NCI-H187 treated with DMSO at 0.1 percent for 48 hours (cell line): ENCODE measurements at places on chromosomes 16 and 17.

DNA sequence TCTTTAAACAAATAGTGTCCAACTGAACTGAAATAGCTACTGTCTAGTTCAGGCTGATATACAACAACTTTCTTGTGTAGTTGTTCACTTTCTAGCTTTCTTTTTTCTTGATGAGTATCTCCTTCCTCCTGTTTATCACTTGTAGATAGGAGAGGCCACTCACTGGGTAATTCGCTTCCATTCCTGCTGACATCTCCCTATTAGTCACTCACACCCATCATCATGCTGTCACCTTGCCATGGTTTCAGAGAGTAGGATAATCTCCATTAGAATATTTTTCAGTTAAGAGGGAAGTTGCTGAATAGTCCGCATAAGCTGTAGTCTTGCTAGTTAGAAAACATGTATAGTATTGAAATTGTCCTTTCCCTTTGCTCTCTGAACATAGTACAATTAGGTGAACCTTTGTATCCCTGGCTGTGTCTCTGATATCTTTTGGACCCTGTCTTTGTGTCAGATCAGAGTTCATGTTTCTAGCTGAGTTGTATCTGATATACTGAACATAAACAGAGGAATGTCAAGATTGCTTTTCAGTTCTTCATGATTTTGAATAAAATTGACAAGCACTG is 64.4 kb upstream of the RASL10B start:
- DNase-seq, result no peak

- peak; percentile 42 for DNase-seq
Observed at GRCh38 chr17:39738983-39739884, 1.5 kb downstream of the GRB7 start.

GRCh38 chr17:65564793-65565192 is 3.3 kb upstream of the AXIN2 start:
- no peak for DNase-seq

DNA sequence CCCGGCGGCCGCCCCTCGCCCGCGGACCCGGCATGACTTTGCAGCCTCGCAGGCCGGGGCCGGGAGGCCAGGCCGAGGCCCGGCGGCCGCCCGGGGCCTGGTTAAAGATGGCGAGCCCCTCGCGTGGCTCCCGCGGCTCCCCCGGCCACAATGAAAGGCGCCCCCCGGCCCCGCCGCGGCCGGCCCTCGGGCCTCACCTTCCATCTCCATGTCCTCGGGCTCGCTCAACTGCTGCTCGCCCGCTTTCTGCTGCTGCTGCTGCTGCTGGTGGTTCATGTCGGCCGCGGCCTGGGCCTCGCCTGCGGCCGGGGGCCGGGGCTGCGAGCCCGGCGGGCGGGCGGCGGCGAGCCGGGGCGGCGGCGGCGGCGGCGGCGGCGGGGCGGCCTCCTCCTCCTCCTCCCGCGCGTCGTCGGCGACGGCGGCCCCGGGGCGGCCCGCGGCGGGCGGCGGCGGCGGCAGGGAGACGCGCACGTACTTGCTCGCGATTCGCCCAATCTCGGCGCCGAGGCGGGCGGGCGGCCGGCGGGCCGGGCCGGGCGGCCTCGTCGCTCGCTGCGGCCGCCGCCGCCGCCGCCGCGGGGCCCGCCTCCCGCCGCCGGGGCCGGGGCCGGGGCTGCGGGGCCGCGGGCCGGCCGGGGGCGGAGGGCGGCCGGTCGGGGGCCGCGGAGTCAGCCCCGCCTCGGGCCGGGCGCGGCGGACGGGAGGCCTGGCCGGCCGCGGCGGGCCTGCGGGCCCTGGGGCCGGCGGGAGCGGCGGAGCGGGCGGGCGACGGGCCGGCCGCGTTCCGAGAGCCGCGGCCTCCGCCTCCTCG is 491 bp downstream of the USP7 start:
- DNase-seq, result no peak

- DNase-seq, result no peak
Observed at GRCh38 chr16:23712976-23713375, at the start of gene ERN2. ERN2 (minus strand) TSS chr16:23713222; CDS start chr16:23713187, 35 bp downstream.

- DNase-seq, result no peak
Observed at GRCh38 chr17:44952946-44953475, 5.4 kb upstream of the KIF18B start.

- DNase-seq, result no peak
Observed at GRCh38 chr17:67574658-67575293, 143.0 kb upstream of the NOL11 start.

GRCh38 chr17:28317099-28317965 is 1.7 kb upstream of the TMEM97 start:
- DNase-seq, result no peak

DNA sequence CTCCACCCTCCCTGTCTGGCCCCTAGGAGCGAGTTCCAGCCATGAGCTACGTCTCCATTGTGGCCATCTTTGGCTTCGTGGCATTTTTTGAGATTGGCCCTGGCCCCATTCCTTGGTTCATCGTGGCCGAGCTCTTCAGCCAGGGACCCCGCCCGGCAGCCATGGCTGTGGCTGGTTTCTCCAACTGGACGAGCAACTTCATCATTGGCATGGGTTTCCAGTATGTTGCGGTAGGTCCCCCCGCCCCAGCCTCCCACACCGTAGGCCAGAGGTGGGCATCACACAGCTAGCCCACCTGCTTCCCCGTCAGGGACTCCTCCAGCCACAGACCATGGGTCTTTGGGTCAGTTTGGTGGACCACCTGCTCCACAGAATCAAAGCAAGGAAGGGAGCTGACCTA is 4.2 kb downstream of the SLC2A4 start:
- no peak for DNase-seq

DNA sequence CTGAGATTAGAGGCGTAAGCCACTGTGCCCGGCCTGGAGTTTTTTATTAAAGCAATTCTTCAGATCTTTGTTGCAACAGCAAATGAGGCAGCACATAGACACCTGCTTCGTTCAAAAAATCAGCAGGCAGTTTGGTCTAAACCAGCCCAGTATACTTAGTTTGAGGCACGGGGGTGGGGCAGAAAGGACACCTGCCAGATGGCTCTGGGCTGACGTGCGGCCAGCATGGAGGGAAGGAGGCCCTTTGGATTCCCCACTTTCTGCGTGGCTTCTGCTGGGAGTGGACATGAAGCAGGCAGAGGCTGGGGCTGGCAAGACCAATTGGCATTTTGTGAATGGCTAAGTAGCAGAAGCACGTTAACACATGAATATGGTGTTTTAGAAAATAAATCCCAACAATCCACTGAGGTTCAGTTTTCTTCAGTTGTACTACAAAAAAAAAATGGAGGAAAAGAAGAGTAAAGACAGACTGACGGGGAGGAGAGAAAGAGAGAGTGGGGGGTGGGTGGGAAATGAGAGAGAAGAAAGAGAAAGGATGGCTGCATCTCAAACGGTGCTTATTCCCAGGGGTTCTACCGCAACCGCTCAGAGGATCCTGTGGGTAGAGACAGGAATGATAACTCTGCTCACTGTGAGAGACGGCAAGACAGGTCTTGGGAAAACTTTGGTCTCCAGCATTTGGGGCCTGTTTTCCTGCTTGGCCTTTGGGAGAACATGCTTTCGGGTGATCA is 16.3 kb downstream of the C16orf46 start:
- DNase-seq, result no peak

DNA sequence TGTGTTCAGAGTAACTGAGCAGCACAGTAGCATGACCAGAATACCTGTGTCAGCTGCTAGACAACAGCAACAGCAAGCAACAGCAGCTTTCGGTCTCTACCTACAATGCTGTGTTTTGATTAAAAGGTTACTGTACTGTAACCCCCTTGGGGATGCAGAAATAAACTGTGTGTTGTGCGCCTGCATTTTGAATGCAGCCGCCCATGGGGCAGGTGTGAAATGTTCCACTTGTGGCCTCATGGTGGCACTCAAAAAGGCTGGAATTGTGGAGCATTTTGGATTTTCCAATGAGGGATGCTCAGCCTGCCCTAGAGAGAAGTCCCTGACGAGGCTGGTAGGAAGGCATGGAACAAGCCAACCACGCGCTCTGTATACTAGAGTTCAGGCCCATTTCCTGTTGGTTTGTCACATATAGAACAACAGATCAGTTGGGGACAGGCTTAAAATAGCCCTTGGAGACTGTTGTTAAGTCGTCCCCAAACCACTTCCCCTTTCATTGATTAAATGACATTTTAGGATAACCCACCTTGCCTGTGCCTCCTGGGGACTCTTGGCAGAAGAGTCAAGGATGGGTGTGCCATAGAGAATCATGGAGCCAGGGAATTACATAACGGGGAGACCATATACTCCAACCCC is 27.1 kb downstream of the SCPEP1 start:
- no peak for DNase-seq

- no peak for DNase-seq
Observed at GRCh38 chr17:56699186-56699894, 105.8 kb downstream of the NOG start.

DNA sequence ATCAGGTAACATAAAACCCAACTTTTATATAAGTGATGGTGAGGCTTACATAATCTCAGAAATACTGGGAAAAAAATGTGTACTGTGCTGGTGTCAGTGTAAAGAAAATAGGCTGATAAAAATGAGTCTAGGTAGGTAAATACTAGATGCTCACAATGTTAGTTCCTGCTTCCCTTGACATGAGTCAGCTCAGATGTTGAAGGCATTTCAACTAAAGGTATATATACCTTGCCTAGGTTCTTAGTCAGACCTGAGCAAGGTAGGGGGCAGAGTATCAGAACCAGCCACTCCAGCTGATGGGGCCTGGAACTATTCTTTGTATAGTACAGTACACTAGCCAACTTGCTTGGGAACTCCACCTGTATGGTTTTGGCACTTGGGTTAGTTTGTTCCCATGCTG is 51.0 kb upstream of the CA10 start:
- DNase-seq, result no peak

DNA sequence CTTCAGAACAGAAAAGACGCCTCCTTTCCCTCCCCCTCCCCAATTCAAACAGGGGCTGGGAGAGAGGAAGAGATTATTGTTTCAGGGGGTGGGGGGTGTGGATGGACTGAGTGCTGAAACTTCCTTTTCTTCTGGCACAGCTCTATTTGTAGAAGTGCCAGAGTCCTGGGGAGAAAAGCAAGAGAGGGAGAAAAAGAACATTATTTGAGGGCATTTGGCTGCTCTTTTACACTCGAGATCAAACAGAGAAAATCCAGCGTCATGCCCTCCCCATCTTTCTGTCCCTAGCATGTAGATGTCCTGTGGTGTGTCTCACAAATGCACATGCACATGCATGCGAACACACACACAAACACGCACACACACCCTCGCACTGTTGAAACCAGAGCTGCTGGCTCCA is 13.0 kb downstream of the ARL4D start:
- DNase-seq, result no peak

DNA sequence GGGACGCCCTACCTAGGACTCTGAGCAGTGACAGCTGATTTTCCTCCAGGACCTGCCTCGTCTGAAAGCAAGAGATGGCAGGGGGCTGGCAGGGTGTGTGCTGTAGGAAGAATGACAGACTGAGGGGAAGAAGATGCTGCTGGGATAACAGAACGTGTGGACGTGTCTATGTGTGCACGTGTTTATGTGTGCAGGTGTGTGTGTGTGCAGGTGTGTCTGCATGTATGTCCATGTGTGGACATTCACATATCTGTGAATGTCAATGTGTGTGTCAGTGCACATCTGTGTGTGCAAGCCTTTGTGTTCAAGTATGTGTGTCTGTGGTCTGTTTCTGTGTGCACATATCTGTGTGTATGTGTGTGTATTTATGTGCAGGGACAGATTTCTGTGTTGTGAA is 132.5 kb downstream of the SDK2 start:
- no peak for DNase-seq

DNA sequence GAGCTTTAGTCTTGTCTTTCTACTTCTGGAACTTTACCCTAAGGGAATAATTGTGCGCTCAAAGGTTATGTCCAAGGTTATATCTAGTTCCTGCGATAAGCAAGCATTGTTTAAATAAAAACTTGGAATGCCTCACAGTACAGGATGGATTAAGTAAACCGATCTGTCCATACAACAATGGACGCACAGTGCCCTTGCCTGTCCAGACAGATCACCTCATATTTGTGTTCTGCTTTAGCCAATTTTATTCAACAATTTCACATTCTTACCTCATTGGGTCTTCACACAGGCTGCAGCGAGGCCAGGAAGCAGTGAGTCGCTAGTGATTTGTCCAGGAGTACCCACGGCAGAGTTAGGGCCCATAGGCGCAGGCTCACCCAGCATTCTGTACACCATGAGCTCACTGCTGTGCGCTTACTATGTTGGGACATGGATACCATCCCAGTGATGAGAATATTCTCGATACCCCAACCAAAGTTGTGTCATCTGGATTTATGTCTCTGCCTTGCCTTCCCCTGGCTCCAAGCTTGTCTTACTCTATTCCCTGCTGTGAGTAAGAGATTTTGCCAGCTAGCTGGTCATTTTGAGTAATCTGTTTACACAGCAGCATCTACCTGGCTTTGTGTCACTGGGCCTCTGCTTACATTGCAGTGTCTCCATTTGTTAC is 39.8 kb downstream of the USP43 start:
- no peak for DNase-seq

DNA sequence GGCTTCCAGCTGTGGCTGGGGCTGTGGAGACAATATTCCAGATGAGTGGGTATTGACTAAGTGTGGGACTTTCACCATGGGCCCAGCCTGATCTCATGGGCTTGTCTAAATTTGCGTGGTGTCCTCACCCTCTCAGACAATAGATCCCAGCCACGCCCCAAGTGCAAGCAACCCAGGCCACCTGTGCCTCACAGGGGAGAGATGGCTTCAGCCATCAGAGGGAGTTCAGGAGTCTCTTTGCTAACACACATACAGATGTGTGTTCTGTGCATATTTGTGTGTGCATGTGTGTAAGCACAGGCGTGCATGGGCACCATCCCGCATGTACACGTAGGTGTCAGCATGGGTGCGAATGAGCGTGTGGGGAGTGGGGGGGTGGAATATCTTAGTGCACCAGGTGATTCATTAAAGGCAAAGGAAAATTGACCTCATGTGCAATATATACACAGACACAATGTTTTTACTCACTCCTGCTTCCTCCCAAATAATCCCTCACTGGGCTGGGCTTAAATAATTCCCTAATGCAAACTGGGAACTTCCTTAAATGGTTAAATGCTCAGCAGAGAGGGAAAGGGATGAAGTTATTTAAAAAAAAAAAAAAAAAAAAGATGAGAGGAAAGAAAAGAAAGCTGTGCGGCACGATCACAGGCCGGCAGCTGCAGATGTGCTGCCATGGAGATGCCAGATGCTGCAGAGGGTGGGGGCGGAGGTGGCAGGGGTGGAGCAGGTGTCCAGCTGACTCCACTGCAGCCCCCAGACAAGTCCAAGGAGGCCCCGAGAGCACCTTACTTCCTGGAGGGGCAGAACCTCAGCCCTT is 24.0 kb upstream of the CDC42EP4 start:
- DNase-seq, result no peak

- DNase-seq, result no peak
Observed at GRCh38 chr17:50848711-50849110, 13.3 kb downstream of the WFIKKN2 start.

- no peak for DNase-seq
Observed at GRCh38 chr16:89031715-89032659, 55.0 kb upstream of the CBFA2T3 start.

GRCh38 chr17:30210366-30210765 is 25.1 kb downstream of the SLC6A4 start:
- no peak for DNase-seq
